ENCODE measurements at places on chromosomes 13 and 19. TPM values are rescaled to one million over a fixed set of nuclear protein-coding genes. Genes with fewer than 3 reads are reported as not detected.

KCNJ14 gene
- 0.70 TPM for total RNA-seq

OLFM2 gene
- total RNA-seq: 63.4 TPM

GPR183 gene
- total RNA-seq: not detected

SHISA7 gene
- total RNA-seq: 0.04 TPM

CPB2 gene
- not detected for total RNA-seq

DCT gene
- not detected for total RNA-seq

TUBA3C gene
- not detected for total RNA-seq

ZNF575 gene
- not detected for total RNA-seq

GRCh38 chr19:1262623-1263123 lies 6.5 kb upstream of the CIRBP start:
- peak; percentile 90 for DNase-seq

DNA sequence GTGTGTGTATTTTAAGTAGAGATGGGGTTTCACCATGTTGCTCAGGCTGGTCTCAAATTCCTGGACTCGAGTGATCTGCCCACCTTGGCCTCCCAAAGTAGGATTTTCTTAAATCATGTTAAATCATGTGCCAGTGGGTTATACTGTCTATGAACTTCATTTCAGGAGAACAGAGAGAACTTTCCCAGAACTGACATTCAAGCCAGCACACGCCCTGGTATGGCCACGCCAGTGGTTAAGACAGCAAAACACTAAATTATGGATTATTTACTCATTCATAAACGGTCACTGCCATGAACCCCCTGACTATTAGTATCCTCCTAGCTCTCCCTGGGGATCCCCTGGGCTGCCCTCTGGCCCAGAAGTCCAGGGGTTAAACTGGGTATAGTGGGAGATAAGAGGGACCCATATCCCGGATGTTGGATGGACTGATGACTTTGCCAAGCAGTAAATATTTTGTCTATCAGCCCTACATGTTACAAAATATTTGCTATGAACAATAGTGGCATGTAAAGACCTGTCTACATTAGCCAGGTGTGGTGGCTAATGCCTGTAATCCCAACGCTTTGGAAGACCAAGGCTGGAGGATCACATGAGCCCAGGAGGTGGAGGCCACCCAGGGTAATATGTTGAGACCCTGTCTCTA lies 16.1 kb upstream of the STRN4 start:
- no peak for DNase-seq

GRCh38 chr19:40252395-40252794 lies 25.9 kb upstream of the CCNP start:
- DNase-seq: peak; percentile 84

- DNase-seq: peak; percentile 68
These were observed 12.1 kb downstream of the LONP1 start for GRCh38 chr19:5707576-5708575.

DNA sequence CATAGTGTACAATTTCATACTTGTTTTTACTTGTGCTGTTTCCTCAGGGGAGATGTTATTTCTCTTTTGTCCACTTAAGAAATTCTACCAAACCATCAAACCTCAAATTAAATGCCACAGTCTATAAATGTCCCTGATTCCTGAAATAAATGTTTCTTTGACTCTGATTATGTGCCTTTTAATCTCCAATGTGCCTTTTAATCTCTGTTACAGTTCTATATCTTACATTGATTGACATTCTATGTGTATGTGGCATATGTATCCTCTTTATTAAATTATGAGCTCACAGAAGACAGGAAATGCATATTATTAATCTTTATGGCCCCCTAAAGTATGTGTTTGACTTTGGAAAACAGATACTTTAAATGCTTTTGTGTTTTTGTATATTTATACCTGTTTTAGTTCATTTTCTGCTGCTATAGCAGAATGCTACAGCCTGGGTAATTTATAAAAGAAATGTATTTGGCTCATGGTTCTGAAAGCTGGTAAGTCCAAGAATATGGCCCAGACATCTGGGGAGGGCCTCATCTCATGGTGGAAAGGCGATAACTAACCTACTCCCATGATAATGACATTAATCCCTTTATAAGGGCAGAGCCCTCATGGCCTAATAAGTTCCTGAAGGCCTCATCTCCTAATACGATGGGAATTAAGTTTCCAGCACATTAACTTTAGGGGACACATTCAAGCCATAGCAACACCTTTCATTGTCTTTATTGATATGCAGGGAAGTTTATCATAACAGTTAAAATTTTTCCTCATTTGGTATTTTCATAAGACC lies 403.9 kb downstream of the LIG4 start:
- no peak for DNase-seq

GRCh38 chr19:56727677-56728076 lies 56.1 kb upstream of the ZNF835 start:
- DNase-seq: no peak

DNA sequence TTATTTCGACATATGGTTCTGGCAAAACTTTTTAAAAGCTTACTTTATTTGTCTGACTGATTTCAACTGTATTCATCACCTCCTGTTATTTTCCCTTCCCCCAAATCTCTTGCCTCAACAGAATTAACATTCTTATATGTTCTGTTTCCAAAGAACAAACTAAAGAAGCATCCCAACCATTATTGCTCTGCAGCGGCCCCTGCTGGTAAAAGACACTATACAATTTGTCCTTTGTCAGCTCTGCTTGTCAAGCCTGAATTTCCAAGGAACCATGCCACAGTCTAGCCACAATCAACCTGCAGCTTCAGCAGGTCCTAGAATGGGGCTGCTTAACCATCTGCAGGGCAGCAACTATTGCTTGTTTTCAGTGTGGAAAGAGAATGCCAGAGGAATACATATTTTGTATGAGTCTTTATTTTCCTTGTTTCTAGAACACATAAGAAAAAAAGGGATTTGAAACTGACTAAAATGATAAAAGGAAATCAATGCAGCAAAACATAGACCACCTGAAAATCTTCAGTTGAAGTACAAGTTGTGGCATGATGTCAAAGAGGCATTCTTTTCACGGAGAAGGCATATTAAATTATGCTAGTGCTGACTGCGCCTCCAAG lies 845.3 kb downstream of the DIAPH3 start:
- peak; percentile 54 for DNase-seq

GRCh38 chr19:16040642-16041041 lies 35.7 kb upstream of the TPM4 start:
- no peak for DNase-seq

DNA sequence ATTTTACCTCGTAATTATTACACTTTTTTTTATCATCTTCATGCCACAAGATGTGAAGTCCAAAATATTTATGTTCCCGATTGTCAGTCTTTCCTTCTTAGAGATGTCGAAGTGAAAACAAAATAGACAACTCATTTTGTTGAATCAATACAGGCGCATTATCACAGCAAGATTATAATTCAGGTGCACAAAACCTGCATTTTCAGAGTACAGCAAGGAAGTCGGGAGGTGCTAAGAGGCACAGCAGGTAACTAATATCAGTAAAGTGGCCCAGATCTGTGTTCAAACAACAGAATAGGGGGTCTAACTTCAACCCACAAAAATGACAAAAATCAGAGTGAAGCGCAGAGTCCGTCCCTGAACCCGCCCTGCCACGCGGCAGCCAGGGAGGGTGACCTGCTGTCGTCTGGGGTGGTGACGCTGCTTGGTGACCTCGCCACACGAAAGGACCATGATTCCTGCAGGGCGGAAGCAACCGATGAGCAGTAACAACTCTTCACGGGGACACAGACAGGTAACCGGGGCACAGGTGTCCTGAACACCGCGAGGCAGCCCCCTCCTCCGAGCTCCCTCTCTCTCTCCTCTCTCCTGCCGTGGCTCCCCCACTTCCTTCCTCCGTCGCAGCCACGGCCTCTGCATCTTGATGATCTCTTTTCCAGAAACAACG lies 50.9 kb upstream of the SPACA7 start:
- peak; percentile 51 for DNase-seq

- no peak for DNase-seq
These were observed 817.2 kb downstream of the SLITRK1 start for GRCh38 chr13:83065108-83065507.

- no peak for DNase-seq
These were observed 305.1 kb upstream of the SLC10A2 start for GRCh38 chr13:103371271-103371670.

- no peak for DNase-seq
These were observed 504.6 kb upstream of the KLHL1 start for GRCh38 chr13:70612881-70613280.

All from H7 (cell line).